ENCODE measurements at places on chromosomes 6 and 20.
A peak's percentile ranks its signal among the peaks of the same experiment; 100 is the strongest.

- DNase-seq = peak; percentile 40
These were observed 637 bp downstream of the TFB1M start for GRCh38 chr6:155313602-155314091.

DNA sequence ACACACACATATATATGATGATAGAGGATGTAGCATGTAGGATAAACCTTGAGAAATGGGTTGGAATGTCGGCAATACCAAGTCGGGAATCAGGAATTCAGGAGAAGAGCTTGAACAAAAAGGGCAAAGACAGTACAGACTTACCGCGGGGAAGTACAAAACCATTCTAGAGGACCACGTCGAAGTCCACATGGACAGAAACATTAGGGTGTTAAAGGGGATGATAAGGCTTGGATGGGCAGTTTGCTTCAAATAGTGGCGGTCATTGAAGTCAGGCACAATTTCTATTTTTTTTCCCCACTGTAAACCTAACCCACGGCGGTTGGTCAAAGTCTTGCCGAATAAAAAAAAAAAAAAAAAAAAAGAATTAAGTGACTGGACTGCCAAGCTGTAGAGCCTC lies 766 bp upstream of the NUS1 start:
- no peak for DNase-seq

DNA sequence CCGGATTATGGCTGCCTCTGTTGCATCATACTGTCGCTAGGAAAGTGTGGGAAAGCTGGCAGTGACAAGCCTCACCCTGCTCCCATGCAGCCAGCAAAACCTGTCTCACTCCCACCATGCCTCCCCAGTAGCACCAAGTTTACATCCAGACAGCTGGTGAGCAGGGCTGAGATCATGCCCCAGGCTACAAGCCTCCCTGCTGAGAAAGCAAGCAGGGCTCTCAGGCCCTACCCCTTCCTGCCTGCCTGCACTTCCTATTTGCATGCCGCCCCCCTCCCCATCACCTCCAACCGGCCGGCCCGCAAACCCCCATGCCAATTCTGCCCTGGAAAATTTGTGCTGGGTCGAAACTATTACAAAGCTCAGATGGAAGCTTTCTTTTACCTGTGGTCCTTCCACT lies 408.2 kb upstream of the FKBP1C start:
- no peak for DNase-seq

GRCh38 chr6:75466636-75467035 lies 27.0 kb downstream of the FILIP1 start:
- DNase-seq = no peak

GRCh38 chr20:35145141-35145564 lies 2.0 kb downstream of the EDEM2 start:
- no peak for DNase-seq

- DNase-seq = peak; percentile 23
These were observed 81.8 kb downstream of the ISM1 start for GRCh38 chr20:13302647-13303450.

All from HL-60 (cell line).